Dermis blood vessel endothelial cell (primary cell): ENCODE measurements at places on chromosomes 11 and 22.

DNA sequence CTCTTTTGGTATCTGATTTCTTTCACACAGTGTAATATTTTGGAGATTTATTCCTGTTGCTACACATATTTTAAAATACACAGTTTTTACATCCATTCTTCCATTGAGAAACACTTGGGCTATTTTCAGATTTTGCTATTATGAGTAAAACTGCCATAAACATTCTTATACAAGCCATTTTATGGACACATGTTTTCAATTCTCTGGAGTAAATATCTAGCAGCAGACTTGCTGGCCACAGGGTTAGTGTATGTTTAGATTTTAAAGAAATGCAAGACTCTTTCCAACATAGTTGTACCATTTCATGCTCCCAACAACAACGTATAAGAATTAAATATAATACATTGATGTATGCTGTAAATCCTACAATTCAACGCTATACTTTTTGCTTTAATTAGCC, 360.8 kb upstream of the PITPNB start:
- no peak for DNase-seq

GRCh38 chr11:102312667-102313066, 4.6 kb upstream of the BIRC3 start:
- DNase-seq: peak; percentile 16

DNA sequence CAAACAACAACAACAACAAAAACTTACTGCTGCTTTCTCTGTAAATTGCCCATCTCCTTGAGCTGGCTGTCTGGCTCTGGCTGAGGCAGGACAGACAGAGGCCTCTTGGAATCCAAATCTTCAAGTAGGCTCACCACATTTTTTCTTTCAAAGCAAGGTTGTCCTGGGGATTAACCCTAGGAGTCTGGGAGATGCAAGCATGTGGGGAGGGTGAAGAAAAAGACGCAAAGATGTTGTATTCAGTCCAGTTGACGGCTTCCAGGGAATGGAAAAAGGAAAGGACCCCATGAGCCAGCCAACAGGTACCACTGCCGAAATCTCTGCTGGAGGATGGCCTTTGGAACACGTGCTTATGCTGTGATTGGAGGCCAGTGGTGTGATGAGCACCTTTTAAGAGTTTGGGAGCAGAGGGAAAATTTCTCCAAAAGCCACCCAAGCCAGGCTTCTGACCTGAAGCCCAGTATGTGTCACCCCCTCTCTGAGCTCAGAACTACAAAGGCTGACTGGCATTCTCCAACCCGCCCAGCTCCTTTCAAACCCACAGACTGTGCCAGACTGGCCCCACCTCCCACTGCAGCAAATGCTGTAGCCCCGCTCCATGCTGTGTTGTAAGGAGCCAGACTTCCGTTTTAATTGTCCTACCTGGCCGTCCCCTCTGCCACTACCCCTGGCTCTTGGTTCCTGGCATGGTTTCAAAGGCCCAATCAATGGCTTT, 10.8 kb downstream of the BLID start:
- no peak for DNase-seq

- no peak for DNase-seq
Observed at GRCh38 chr11:126391286-126391954, 35.9 kb downstream of the ST3GAL4 start.

- no peak for DNase-seq
Observed at GRCh38 chr11:69524991-69525411, 43.5 kb downstream of the LINC01488 start.

- no peak for DNase-seq
Observed at GRCh38 chr11:5420993-5421392, 918 bp upstream of the OR51Q1 start.

GRCh38 chr22:43147821-43148220, 3.5 kb upstream of the TSPO start:
- DNase-seq: no peak

DNA sequence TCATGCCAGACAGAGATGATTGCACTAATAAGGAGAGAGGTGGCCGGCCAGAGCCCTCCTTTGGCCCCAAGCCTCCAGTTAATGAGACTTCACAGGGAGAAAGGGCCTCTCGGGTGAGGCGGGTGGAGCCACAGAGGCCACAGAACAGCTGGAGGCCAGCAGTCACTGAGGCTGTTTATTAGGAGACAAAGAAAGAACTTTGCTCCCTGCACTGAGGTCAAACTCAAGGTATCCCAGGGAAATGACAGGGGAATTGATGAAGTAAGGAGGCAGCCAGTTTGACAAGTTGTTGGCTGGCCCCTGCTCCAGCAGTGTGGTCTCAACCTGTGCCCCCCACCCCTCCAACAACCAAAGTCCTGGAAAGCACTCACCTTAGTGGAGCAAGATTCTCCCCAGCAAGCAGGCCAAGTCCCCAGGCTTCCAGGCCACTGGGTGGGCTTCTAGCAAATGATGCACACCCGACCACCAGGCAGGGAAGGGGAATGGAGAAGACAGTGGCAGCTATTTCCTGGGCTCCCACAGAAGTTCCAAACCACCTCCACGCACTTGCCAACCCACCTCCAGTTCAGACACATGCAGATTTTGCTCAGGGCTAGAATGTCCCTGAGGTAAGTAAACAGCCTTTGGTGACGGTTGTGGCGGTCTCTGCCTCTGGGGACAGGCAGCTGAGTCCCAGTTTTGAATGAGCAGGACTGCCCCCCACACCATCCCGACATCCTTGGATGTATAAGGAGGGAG, 53.2 kb downstream of the RPUSD4 start:
- DNase-seq: no peak

- DNase-seq: no peak
Observed at GRCh38 chr11:70713988-70714665, 315.8 kb downstream of the CTTN start.
